ENCODE measurements at places on chromosomes 12 and 14.

- no peak overlapping the region for H3K27ac ChIP-seq
- no peaks in the 10 kb centered on the region for H3K4me1 ChIP-seq
- no peak for DNase-seq
- no peak overlapping the region for H3K4me3 ChIP-seq
- H3K36me3 ChIP-seq = no peaks in the 10 kb centered on the region
- no peaks in the 10 kb centered on the region for H3K27me3 ChIP-seq
Observed at GRCh38 chr14:33542338-33543287, 408.3 kb downstream of the EGLN3 start.

DNA sequence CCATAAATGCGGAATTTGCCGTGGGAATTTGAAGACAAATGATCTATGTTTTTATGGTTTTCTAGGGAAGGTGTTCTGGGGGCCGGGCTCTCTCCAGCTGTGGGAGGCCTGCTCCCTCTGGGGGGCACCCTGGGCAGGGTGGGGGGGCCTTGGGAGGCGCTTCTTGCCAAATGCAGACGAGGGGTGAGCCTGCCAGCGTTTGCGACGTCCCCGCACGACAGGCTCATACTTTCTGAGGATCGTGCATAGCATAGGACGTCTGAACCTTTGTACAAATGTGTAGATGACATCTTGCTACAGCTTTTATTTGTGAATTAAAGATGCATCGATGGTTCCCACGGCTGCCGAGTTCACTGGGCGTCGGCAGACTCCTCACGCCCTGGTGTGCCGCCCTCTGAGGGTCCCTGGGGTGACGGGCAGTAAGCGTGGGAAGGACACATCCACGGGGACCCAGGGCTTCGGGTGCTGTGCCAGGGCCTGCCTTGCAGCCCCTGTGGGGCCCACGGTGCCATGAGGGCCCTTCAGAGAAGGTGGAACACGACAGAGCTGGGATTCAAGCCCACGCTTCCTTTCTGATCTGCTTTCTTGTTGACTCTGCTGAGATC is 42.3 kb downstream of the KIF26A start:
- H3K27me3 ChIP-seq = no peaks in the 10 kb centered on the region
- no peaks in the 10 kb centered on the region for H3K4me1 ChIP-seq
- no peak overlapping the region for H3K27ac ChIP-seq
- DNase-seq = no peak
- H3K36me3 ChIP-seq = no peaks in the 10 kb centered on the region
- no peak overlapping the region for H3K4me3 ChIP-seq

DNA sequence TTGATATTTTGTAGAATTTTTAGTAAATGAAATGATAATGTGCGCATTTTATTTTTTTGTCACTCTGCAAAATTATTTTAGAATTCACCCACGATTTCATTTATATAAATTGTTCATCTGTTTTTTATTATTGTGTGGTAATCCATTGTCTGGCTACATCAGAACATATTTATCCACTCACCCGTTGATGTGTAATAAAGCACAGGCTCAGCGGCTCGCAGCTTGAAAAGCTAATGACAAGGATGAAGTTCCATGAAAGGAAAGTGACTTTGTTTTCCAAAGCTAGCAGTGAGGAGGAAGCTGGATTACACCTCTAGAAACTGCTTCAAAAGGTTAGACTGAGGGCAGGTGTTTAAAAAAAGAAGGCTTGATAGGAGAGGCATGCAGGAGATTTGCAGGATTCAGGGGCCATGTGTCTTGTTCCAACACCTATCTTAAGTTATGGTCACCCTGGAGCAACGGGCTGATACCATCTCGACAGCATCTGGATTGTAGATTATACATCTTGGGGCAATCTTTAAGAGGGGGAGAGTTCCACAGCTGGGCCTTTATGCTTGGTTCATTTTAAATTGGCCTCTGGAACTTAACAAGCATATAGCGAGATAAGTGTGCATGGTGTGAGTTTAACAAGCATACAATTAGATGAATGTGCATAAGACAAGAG is 194.1 kb downstream of the TMTC3 start:
- H3K36me3 ChIP-seq = no peaks in the 10 kb centered on the region
- H3K4me3 ChIP-seq = no peak overlapping the region
- no peaks in the 10 kb centered on the region for H3K4me1 ChIP-seq
- DNase-seq = no peak
- no peaks in the 10 kb centered on the region for H3K27me3 ChIP-seq

- H3K27me3 ChIP-seq = no peaks in the 10 kb centered on the region
- no peaks in the 10 kb centered on the region for H3K36me3 ChIP-seq
- no peak for DNase-seq
- H3K4me1 ChIP-seq = no peaks in the 10 kb centered on the region
- H3K4me3 ChIP-seq = no peak overlapping the region
- H3K27ac ChIP-seq = no peak overlapping the region
Observed at GRCh38 chr14:102805941-102806340, 28.7 kb downstream of the TRAF3 start.

DNA sequence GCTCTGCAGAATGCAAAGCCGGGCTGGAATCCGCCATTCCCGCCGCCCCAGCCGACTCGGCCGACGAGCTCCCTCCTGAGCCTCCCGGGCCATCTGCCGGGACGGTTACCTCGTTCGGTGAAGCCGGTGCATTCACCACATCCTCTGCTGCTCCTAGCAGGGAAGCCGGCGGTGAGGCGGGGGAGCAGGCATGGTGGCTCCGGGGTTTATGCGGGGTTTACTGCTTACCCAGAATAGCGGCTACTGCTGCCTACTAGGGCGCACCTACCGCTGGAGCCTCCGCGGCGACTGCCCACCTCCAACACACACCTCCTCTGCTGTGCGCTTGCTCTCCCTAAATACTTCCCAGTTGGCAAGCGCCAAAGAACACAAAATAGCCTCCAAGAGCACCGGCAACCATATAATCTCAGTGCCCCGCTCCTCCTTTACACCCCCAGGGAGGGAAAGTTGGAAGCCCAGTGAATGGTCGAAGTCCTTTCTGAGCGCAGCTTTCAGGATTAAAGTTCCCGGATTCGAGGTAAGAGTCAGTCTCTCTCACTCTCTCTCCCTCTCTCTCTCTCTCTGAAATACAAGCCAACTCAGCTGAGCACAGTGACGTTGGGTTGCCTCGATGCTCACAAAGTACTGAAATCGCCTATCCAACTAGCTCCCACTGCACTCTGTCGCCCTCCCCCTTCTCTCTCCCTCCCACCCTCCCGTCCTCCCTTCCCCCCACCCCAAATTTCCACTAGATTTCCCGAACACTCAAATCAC is at the start of gene TBX5:
Gene TBX5, minus strand, starts transcription at position 626 of the 753 bp plus-strand sequence. CDS start 2,246 bp downstream, outside the sequence.
- no peak for DNase-seq
- no peak within 1 kb of the TSS for H3K27ac ChIP-seq
- no peaks in the 10 kb centered on the region for H3K36me3 ChIP-seq
- H3K4me1 ChIP-seq = no peaks in the 10 kb centered on the region

DNA sequence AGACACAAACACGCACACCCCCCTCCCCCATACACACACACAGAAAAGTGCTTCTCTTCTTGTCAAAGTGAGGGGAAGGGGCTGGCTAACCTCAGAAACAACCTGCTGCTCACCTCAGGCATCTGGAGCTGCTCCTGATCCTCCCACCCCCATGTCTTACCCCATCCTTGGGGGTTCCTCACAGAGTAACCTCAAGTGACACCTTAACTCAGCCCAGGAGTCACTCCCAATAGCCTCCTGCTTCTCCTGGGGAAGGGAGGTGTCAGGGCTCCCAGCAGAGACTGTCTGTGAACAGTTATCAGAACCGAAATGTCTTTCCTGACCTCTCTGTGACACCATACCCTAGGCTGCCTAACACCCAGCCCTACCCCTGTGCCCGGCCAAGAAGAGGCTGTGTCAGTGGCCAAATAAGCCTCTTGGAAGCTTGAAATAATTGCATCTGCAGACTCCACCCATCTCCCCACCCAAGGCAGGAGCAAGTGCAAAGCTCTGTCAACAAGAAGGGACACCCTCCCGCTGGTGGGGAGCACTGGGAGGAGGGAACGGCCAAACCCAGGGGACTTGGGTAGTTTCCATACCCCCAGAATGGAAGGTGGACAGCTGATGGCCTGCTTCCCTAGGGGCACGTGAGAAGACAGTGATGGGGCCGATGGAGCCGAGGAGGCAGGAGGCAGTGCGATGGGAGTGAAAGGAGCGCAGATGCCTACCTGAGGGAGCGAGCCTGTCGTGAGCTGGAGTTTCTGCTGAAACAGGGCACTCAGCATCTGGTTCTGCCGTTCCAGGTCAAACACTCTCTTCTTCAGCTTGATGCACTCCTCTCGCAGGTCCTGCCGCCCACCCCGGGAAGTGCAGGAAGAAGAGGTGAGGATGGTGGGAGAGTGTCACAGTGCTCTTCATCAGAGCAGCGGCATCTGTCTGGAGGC is 26.8 kb downstream of the NCKAP5L start:
- H3K4me3 ChIP-seq = no peak overlapping the region
- no peak overlapping the region for H3K27ac ChIP-seq
- H3K4me1 ChIP-seq = no peaks in the 10 kb centered on the region
- no peaks in the 10 kb centered on the region for H3K27me3 ChIP-seq
- H3K36me3 ChIP-seq = no peaks in the 10 kb centered on the region

DNA sequence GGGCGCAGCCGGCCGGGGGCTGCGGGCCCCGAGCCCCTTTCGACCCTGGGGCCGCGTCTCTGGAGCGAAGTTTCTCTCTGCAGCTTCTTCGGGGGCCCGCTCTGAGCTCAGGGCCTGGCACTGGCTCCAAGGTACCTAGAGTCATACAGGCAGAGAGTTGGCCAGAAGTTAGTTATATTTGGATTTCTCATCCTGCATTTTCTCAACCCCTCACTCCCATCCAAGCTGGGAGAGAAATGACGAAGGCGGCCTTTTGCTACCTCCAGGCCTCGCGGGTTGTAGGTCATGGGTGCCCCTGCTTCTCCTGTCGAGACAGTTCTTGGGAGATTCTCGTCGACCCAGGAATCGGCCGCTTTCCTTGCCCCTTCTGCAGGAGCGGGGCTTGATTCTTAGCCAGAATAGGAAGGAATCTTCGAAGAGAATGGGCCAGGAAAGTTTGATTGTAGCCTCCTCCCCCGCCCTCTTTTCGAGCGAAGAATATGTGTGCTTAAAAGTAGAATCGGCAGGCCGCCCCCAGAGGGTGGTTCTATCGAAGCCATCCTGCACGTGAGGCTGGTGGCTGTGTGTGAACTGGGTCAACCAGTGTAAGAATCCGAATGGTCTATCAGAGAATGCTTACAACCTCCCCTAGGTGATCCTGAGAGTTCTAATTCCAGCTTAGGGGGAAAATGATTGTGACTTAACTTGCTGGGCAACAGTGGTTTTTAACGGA is 785 bp downstream of the MLEC start:
- peaks cover 23% of the 10 kb centered on the region for H3K4me1 ChIP-seq
- DNase-seq = no peak
- H3K36me3 ChIP-seq = no peaks in the 10 kb centered on the region
- H3K27ac ChIP-seq = peak overlapping the region; percentile 86
- H3K4me3 ChIP-seq = peak overlapping the region; percentile 99
- no peaks in the 10 kb centered on the region for H3K27me3 ChIP-seq

DNA sequence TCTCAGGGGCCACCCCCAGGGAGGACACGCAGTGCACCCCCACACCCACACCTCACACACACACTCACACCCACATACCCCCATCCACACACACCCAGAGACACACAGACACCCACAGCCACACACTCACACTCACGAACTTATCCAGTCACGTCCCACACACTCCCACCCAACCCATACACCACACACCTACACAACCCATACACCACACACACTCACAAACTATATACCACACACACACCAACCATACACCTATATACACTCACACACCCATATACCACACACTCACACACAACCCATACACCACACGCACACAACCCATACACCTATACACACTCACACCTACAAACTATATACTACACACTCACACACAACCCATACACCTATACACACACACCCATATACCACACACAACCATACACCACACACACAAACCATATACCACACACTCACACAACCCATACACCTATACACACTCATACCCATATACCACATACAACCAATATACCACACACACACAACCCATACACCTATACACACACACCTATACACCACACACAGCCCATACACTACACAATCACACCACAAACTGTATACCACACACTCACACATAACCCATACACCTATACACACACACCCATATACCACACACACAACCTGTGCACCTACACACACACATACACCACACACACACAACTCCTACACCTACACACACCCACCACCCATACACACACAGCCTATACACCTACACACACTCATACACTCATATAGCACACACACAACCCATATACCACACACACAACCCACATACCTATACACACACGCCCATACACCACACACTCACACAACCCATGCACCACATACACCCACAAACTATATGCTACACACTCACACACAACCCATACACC is 42.7 kb downstream of the TMEM121 start:
- no peak overlapping the region for H3K4me3 ChIP-seq
- H3K4me1 ChIP-seq = no peaks in the 10 kb centered on the region
- H3K27me3 ChIP-seq = no peaks in the 10 kb centered on the region
- H3K27ac ChIP-seq = no peak overlapping the region
- DNase-seq = no peak
- H3K36me3 ChIP-seq = no peaks in the 10 kb centered on the region

DNA sequence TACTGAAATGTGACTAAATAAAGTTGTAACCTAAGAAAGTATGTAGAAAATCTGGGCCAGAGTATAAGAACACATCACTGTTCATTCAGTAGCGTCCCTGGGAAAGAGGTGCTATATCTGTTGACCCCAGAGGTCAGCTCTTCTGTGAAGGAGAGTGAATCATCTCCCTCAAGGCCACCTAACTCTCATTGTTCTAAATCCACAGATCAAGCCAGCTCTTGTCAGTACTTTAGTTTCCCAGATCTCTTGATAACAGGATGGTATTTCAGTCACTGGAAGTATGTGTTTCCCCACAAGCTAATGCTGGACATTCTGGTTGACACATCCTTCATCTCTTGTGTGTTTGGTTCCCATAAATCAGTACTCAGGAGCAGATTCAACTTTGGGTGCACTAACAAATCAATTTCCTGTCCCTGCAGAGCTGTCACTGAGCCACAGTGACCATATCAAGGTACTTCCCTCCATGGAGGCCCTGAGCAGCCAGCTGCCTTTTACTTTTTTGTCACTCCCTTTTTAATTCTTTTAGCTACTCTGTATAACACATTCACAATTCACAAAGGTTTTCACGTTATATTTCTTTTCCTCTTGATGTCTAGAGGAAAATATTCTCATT is 7.8 kb downstream of the KRT1 start:
- no peak overlapping the region for H3K4me3 ChIP-seq
- DNase-seq = no peak
- no peaks in the 10 kb centered on the region for H3K27me3 ChIP-seq

DNA sequence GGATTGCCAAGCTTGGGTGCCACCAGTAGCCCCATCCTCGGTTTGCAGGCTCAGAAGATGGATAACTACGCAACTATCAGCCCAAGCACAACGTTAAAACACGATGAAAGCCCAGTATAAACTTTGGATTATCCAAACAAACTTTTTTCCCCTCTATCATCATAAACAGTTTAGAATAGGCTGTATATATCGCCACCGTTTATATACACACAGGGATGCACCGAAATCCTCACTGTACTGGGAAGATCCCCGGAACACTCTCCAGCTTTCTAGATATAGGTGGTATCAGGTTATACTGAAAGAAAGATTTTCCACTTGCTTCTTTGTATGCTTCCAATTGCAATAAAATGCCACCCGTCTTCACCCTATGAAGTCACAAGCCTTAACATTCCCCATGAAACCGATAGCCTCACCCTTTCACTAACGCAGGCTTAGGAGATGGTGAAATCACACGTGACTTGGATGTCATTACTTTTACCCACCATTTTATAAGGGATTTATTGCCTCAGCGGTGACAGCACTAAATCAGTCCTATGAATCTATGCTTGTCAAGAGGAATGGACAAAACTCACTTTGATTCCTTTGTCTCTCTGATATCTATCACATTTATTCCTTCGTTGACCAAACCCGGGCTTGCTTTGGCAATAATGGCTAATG is 207.6 kb upstream of the FOXN3 start:
- H3K36me3 ChIP-seq = no peaks in the 10 kb centered on the region
- H3K4me3 ChIP-seq = no peak overlapping the region
- H3K27ac ChIP-seq = no peak overlapping the region
- no peaks in the 10 kb centered on the region for H3K27me3 ChIP-seq
- no peaks in the 10 kb centered on the region for H3K4me1 ChIP-seq
